ENCODE measurements at places on chromosomes 1 and 21.

DNA sequence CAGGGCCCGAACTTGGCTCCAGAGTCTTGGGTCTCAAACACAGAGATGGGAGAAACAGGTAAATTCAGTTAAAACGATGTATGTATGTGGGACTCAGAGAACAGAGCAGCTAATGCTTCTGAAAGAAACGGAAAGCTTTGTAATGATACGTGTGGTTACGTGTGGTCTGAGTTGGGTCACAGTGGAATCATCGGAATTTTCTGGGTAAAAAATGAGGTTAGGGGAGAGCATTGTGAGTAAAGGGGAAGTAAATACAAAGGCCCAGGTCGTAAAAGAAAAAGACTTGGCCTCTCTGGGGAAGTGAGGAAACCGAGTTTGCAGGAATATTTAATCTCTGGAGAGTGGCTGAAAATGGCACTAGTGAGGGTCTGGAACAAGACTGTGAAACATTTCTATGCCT is 8.3 kb downstream of the NHLH2 start:
- DNase-seq = no peak

DNA sequence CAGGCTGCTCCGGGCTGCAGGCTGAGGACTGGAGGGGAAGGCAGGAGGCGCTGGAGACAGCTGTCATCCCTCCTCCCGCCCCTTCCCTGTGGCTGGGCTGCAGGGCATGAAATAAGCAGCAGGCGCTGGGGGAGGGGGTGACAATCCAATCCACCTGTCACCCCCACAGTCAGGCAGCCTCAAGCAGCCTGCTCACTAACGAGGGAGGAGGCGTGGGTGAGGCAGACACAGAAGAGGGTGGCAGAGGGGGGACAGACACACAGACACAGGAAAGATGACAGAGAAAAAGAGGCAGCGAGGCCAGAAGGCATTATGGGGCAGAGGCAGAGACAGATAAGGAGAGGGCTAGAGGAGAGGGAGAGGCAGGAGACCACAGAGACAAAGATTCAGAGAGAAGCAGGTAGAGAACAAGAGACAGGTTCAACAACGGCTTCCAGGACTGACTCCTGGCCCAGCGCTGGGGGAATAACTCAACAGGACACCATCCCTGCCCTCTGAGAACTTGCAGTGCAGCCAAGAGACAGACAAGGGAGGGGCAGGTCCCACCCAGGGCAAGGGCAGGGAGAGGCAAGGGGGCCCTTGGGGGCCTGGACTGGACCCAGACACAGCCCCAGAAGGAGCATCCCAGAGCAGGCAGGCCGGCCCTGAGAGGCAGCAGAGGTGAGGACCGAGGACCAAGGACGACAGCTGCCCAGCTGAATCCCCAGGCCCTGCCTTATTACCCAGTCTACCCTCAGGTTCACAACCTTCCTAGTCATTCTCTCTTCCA is 11.2 kb downstream of the MEF2D start:
- no peak for DNase-seq

DNA sequence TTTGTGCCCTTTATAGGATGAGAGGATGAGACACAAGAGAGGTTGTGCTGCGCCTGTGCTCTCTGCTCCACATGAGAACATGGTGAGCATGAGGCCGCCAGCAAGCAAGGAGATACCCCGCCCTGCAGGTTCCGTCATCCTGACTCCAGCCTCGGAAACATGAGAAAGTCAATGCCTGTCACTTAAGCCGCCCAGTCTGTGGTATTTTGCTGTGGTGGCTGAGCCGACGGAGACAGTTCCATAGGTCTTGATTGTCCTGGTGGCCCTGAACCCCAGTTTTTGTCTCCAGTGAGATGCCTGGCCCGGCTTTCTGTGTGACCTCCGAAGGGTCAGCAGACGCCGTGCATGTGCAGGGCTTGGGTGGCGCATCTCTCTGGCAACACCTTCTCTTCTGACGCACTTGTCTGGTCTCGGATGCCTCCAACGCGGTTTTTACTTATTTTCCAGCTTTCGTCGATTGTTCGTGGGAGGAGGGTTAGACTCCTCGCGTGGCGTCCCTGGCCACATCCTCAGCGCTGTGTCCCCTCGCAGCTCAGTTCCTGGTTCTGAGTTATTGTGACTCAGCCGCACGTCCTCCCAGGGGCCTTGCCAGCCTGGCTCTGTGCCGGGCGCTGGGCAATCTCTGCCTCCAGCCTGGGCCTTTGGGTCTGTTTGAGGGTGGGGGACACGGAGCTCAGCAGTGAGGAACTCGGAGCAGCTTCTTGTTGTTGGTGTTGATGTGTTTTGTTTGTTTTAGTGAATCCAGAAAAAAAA is 70.0 kb downstream of the FAAP20 start:
- no peak for DNase-seq

GRCh38 chr1:206799311-206799710 is 27.0 kb upstream of the IL10 start:
- no peak for DNase-seq

GRCh38 chr1:11957897-11958296 is 22.3 kb upstream of the MFN2 start:
- no peak for DNase-seq

DNA sequence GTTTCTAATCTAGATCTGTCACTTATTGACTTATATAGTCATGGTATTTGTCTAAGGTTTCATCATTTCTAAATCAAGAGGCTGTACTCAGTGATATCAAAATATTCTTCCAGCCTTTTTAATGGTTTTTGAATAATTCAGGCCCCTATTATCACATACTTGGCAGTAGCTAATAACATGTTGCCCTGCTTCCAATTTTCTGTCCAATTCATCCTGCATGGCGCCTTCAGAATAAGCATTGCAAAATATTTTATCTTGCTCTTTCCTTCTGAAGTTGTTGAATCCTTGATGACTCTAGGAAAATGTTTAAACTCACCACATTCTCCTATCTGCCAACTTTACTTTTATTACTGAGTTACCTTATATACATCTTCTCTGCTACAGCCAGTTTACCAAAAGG is 517.2 kb upstream of the B3GALT2 start:
- DNase-seq = no peak

GRCh38 chr1:35324486-35324885 is 56.0 kb downstream of the ZMYM4 start:
- no peak for DNase-seq

- peak; percentile 81 for DNase-seq
These were observed 16.5 kb downstream of the ACOT11 start for GRCh38 chr1:54564312-54565112.

DNA sequence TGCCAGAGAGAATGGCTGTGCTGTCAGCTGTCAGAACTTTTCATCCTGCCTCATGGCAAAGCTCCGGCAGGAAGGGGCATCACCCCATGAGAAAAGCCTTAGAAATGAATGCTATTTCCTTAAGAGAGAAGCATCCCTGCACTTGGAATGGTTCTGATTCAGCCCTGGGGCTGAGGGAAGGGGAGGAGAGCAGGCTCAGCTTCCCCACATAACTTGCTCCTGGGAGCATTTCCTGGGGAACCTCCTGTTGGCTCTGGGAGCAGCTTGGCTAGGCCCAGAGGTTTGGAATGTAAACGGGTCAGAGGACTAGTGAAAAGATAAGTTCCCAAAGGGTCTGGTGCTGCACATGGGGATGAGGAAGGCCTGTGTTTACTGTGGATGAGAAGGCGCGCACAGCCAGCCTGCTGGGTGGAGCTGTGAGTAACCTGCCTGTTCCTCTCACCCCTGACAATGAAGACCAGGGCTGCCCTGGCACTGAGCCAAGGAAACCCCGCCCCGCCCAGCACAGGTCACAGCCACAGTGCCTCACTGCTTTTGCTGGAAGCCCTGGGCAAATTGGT is 5.0 kb downstream of the PRELP start:
- DNase-seq = peak; percentile 84

- no peak for DNase-seq
These were observed 1450.2 kb downstream of the BRINP3 start for GRCh38 chr1:189027512-189027911.

- DNase-seq = no peak
These were observed 4.9 kb upstream of the NPL start for GRCh38 chr1:182784556-182785171.

GRCh38 chr1:206828765-206829164 is 36.7 kb upstream of the IL20 start:
- DNase-seq = no peak

GRCh38 chr1:17235135-17235885 is 13.6 kb upstream of the PADI3 start:
- no peak for DNase-seq

DNA sequence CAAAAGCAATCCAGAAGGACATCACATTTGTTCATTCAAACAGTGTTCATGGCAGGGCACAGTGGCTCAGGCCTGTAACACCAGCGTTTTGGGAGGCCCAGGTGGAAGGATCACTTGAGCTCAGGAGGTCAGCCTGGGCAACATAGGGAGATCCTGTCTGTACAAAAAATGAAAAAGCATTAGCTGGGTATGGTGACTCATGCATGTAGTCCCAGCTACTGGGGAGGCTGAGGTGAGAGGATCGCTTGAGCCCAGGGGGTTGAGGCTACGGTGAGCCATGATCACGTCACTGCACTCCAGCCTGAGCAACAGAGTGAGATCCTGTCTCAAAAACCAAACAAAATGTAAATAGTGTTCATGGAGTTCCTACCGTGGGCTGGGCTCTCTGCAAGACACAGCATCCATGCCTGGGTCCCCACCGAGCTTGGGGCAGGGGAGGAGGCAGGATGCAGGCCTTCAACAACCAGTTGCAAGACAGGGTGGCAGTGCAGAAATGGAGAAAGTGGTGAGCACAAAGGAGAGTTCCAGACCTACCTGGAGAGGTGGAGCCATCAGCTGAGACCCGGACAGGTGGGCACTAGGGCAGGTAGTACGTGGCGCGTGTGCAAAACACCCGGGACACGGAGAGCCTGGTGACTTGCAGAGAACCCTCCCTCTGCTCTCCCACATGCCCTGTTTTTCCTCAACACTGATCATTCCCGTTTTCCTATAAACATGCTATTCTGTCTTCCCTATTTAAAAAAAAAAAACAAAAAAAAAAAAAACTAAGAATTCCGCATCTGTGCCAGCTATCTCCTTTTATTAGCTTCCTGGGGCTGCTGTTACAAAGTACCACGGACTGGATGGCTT is 138.9 kb downstream of the TOMM20 start:
- DNase-seq = no peak

DNA sequence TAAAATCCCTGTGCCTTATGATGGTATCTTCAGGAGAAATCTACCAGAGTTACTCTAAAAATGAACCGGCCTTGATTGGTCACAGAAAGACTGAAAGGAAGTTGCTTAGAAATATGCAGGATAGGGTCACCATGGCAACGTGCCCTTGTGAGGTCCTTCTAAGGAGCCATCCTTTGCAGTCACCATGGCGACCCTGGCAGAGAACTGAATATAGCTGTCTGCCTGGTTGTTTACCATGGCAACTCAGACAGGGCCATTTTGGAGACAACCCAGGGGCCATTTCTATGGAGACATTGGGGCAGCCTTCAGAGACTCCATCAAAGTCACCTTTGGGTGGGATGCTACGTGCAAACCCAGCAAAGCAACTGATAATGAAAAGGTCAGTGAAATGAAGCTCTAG is 43.0 kb downstream of the SNX7 start:
- no peak for DNase-seq

GRCh38 chr21:36428761-36429432 is 43.7 kb downstream of the CHAF1B start:
- DNase-seq = no peak

GRCh38 chr1:2795926-2796325 is 5.6 kb downstream of the TTC34 start:
- no peak for DNase-seq

GRCh38 chr1:226608699-226609505 is 60.3 kb downstream of the STUM start:
- DNase-seq = peak; percentile 86

DNA sequence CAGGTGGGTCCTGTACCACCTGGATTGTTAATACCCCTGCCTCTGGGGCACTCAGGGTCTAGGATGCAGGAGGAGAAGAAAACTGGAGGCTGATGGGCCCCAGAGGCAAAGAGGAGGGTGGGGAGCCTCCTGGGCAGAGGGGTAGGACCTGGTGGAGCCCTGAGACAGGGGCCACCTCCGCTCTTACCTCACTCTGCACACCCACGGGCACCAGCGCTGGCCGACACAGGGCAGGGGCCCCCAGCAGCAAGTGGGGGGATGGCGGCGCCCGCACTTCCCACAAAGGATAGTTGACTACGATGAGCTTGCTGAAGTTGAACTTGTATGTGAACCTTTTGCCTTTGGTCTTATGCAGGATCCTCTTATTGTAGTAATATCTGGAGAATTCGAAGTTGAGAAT is 1.1 kb downstream of the ETV3L start:
- no peak for DNase-seq

- DNase-seq = peak; percentile 25
These were observed 35.7 kb upstream of the CNN3 start for GRCh38 chr1:94962409-94963265.

DNA sequence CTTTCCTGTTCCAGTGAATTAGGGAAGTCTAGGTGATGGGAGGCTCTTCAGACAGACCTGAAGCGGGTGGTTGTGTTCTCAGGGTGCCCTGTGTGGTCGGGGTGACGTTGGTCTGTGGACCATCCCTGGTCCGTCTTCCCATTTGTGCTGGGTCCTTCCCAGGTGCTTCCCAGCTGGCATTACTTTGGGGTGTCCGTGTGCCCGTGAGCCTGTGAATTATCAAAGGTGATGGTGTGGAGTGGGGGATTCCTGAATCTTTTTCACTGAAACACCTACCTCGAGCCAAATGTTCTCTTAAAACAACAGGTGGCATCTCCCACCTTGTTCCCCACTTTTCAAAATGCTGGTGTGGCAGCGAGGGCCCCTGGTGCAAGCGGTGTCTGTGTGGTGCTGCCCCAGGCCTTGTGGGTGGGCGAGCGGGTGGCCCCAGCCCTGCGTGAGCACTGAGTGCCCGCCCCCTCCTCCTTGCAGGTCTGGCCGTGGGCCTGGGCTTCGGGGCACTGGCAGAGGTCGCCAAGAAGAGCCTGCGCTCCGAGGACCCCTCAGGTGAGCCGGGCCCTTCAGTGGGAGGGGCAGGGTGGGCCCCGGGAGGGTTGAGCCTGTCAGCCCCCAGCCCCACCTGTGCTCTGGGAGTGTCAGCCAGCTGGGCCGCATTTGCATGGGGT is 37.0 kb downstream of the COQ8A start:
- DNase-seq = no peak

DNA sequence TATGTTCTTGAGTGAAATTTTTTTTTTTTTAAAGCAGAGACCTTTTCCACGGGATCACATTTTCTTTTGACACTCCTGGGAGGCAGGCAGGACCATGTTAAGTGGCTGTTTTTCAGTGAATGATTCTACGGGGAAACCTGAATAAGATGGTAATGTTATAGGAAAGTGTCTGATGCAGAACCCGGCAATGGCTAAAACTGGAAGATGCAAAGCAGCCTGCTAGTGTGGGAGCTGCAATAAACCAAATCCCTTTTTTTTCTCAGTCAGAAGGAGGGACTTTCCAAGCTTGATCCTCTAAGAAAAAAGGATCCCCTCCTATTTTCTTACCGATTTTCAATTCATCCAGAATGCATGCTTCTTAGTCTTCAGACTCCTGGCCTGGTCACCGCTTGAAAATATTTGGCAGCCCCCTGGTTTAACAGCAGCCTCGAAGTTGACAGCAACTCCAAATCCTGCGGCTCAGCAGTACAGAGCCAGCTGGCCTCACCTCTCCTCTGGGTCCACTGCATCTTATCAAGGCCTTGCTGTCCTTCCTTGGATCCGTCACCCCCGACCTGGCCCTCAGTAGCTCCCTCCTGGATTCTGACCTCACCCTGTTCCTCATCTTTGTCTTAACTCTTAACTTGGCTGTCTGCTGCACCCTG is 5.6 kb downstream of the MX2 start:
- DNase-seq = no peak

- DNase-seq = no peak
These were observed 9.1 kb upstream of the PADI2 start for GRCh38 chr1:17128361-17128760.

GRCh38 chr1:25131794-25132193 is 100.5 kb downstream of the SYF2 start:
- DNase-seq = no peak

- DNase-seq = no peak
These were observed 953 bp downstream of the TRIM46 start for GRCh38 chr1:155174324-155175280.
